KBM-7 (cell line): ENCODE measurements at places on chromosomes 5 and 9.

DNA sequence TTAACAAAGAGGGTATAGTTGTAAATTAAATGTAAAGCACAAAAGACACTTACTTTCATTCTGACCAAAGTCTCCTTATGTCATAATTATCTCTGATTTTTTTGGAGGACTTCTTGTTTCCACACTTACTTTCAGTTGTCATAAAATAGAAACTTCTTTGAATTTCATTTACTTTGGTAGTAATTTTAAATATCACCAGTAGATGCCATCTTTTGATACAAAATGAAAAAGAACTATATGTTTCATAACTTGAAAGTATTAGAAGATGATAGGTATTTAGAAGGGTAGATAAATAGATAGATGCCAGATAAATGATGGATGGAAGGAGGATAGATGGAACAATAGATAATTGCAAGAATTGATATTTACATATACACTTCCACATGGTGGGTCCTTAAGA is 1865.3 kb upstream of the CDH9 start:
- DNase-seq: no peak

GRCh38 chr5:124869426-124870033 is 123.1 kb upstream of the ZNF608 start:
- no peak for DNase-seq

- peak; percentile 55 for DNase-seq
Observed at GRCh38 chr9:119289740-119290433, 79.3 kb downstream of the BRINP1 start.

GRCh38 chr9:130022566-130023143 is 20.3 kb downstream of the FNBP1 start:
- no peak for DNase-seq

DNA sequence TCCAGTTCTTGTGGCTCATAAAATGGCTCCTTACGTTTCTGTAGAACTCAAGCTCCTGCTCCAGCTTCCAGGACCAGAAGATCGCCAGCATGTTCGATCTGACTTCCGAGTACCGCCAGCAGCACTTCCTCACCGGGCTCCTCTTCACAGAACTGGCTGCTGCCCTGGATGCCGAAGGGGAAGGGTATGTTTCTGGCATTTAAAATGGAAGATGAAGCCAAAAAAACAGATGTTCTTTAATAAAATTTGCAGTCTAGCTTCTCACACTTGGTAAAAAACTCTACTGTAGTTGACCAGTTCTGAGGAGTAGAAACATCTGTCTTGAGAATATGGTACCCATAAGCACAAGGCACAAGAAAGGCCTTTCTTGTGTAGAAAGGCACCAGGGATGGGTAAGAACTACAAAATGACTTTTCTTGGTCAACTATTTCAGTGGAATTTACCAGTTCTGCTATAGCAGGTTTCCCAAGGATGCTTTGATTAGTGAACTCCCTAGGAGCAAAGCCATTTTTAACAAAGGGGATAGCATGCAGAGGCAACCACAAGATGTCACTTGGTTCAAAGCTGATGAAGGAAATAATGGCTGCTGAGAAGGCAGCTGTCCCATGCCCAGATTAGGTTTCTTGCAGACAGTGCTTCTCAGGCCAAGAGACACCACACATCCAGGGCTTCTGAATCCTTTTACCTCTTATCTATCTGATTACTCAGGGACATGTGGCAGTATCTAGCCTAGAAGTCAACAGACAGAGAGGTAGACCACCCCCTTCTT is 192.4 kb downstream of the DOCK8 start:
- no peak for DNase-seq

DNA sequence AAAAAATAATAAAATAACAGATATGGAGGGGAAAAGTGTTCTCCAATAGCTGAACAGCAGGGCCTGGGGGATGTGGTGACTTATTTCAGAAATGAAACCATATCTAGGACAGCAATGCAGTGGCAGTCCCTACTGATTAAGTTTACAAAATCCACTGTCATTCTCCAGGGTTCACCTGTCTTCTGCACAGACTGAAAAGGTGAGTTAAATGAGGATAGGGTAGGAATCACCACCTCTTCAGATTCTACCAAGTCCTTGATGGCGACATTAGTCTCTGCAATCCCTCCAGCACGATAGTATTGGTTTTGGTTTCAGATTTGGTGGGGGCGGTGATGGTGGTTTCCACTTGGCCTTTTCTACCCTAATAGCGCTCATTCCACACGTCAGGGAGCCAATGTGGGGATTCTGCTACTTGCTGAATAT is 32.3 kb upstream of the NPM1 start:
- no peak for DNase-seq

- no peak for DNase-seq
Observed at GRCh38 chr9:116232424-116233159, 79.0 kb downstream of the PAPPA start.

DNA sequence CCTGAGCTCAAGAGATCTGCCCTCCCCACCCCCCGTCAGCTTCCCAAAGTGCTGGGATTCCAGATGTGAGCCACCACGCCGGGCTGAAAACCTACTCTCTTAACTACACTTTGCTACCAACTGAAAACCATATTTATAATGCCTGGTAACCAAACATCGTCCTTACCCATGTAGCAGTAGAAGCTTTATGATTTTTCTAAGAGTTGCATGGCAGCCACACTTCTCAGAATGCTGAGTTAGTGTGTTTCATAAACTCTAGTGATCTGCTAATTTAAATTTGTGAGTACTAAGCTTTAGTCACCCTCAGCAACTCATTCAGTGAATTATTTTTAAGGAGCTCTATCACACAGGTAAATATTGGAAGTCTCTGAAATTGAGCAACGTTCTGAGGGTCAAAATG is 478.4 kb downstream of the KDM4C start:
- no peak for DNase-seq

- no peak for DNase-seq
Observed at GRCh38 chr9:22976454-22976853, 529.8 kb downstream of the DMRTA1 start.

- no peak for DNase-seq
Observed at GRCh38 chr9:36165826-36166167, 3.4 kb upstream of the CCIN start.

DNA sequence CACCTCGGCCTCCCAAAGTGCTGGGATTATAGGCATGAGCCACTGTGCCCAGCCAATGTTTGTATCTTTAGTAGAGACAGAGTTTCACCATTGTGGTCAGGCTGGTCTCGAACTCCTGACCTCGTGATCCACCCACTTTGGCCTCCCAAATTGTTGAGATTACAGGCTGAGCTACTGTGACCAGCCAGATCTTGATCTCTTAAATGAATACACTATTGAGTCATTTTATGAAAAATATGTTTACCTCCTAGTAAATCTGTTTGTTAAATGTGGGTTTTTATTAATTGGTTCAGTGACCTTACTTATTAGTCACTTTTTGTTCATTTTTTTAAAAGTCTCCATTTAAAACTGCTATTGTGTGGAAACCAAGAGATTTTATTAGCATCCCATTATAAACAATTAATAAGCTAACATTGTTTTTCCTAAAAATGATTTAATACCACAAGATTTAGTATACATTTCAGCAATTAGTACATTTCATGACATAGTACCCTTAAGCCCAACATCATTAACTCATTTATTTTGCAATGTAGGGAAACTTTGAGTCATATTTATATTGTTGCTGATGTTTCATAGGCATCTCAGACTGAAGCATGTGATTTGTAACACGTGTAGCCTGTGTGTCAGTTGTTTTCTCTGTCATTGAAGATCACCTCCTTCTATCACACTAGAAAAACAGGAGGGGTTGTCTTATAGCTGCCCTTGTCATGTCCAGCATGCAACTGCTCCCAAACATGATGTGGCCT is 261.2 kb downstream of the TAF11L14 start:
- DNase-seq: no peak

- DNase-seq: no peak
Observed at GRCh38 chr5:100434815-100435214, 100.4 kb upstream of the FAM174A start.

DNA sequence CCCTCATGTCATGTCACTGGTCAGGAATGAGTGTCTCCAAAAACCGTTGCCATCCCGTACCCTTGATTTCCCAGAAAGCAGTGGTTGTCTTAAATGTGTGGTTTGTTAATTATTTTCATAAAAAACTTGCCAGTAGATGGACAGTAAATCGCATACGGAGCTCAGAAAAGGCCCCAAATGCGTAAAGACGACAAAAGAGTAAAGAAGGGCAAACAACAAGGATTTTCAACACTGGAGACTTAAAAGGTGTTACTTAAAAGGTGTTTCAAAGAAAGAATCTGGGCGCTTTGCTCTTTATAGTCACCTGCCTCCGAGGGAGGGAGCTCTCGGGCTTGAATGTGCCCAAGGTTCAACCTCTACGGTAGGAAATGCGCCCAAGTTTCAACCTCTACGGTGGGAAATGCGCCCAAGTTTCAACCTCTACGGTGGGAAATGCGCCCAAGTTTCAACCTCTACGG is 734 bp downstream of the KIF27 start:
- no peak for DNase-seq

- DNase-seq: no peak
Observed at GRCh38 chr5:94522117-94522516, 96.3 kb downstream of the KIAA0825 start.

DNA sequence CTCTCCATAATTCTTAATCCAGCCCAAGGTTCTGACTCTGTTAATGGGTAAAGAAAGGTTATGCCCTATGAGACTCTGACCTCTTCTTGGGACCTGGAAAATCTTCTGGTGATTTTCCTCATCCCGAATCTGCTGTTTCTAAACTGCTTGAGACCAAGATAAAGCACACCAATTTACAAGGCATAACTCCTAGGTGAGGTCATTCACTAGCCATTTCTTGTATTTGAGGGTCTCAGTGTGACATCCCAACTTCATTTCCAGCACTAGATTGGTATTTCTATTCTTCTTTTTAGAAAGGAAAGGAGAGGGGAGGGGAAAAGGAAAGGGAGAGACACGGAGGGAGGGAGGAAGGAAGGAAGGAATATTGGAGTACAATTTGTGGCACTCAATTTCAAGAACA is 51.6 kb downstream of the SLC1A1 start:
- no peak for DNase-seq

DNA sequence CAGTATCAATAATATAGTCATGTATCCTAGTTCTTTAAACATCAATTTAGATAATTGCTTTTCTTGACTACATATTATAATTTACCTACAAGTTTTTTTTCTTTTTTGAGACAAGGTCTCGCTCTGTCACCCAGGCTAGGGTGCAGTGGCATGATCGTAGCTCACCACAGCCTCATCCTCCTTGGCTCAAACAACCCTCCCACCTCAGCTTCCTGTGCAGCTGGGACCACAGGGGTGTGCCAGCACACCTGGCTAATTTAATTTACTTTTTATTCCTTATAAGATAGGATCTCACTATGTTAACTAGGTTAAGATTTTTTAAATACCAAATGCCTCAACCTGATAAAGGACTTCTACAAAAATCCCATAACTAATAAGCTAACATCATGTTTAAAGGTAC is 21.1 kb downstream of the UIMC1 start:
- no peak for DNase-seq

DNA sequence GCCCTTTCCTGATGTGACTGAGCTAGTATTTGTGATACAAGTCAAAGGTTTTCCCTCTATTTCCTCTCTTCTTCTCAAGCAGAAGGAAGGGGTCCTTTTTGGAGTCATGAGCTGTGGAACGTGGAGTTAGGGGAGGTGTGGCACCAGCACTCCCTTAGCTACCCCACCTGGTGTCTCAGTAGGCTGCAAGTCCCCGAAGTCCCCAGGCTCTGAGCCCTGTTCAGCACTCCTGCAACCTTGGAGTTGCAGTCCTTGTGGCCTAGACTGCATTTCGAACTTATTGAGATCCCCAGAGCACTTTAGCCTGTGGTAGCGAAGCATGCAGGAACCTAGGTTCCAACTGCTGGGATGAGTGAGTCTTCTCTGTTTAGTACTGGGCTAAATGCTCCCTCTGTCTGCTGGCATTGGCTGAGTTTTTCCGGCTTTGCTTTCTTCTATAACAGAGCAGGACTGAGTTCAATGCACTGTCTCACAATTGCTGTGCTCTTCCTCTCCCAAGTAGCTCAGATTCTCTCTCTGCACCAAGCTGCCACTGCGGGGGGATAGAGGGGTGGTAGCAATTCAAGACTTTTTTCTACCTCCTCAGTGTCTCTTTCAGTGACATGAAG is 600.7 kb upstream of the CDH9 start:
- no peak for DNase-seq

- peak; percentile 23 for DNase-seq
Observed at GRCh38 chr9:133731876-133732638, 6.1 kb downstream of the SARDH start.

DNA sequence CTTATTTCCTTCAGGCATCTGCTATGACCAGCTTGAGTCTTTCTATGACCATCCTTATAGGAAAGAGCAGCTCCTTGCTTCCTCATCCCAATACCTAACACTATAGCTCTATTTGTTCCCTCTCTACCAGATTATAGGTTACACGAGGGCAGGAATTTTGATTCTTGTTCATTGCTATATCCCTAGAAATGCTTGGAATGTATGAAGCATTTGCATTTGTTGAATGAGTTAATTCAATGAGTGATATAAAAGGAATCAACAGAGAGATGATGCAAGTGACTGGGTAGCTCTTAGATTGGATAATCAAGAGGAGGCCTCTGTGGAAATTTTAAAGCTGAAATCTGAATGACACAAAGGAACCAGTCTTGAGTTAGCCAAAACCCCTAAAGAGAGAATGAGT is 13.9 kb downstream of the ZCCHC9 start:
- DNase-seq: no peak

GRCh38 chr9:38677660-38678303 is 42.2 kb downstream of the FAM240B start:
- no peak for DNase-seq

GRCh38 chr5:62684310-62684709 is 105.7 kb downstream of the LRRC70 start:
- DNase-seq: no peak

DNA sequence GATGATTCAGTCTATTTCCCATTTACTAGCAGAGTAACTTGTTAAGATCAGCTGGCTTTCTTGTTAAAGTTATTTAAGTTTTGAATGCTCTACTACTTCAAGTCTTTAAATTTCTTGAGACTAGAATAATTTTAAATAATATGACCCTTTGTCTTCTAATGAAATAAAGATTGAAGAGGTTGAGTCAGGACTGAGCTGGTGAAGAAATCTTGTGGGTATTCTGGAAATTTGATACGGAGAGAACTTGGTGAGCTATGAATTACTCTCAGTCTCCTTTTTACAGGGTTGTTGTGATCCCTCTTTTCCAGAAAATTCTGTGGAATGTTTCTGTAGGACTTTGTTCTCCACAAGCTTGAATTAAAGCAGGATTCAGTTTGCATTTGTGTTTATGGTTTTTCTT is 29.3 kb downstream of the RNF20 start:
- no peak for DNase-seq
